ENCODE measurements at places on chromosomes 6 and 20.

- DNase-seq = no peak
These were observed 140.3 kb downstream of the ANKRD60 start for GRCh38 chr20:58088105-58088504.

DNA sequence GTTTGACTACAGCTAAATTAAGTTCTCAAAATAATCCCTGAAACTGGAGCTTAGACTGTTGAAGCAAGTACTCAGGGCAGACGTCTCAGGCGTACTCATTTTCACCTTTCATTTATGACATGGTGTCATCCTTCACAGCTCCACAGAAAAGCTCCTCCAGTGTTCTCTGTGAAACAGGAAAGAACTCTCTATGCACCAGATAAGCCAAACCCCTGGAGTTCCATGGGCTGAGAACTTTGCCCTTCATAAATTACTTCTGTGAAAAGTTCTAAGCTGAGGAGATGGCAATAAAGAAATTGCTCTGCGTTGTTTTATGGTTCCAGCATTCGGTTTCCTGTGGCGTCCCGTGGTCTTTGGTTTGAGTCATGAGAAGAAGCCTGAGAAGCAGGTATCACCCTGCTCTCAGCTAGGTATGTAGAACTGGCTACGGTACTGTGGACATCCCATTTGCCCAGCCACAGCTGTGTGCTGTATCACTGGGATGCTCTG is 20.2 kb upstream of the RREB1 start:
- no peak for DNase-seq

DNA sequence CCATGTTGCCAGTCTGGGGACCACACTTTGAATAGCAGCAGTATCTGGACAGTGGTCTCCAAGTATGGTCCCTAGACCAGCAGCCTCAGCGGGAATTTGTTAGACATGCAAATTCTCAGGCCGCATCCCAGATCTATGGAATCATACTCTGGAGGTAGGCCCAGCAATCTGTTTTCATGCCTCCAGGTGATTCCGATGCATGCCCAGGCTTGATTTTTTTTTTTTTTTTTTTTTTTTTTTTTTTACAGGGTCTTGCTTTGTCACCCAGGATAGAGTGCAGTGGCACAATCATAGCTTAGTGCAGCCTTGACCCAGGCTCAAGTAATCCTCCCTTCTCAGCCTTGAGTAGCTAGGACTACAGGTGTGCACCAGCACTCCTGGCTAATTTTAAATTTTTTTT is 682 bp upstream of the SLA2 start:
- DNase-seq = peak; percentile 60

DNA sequence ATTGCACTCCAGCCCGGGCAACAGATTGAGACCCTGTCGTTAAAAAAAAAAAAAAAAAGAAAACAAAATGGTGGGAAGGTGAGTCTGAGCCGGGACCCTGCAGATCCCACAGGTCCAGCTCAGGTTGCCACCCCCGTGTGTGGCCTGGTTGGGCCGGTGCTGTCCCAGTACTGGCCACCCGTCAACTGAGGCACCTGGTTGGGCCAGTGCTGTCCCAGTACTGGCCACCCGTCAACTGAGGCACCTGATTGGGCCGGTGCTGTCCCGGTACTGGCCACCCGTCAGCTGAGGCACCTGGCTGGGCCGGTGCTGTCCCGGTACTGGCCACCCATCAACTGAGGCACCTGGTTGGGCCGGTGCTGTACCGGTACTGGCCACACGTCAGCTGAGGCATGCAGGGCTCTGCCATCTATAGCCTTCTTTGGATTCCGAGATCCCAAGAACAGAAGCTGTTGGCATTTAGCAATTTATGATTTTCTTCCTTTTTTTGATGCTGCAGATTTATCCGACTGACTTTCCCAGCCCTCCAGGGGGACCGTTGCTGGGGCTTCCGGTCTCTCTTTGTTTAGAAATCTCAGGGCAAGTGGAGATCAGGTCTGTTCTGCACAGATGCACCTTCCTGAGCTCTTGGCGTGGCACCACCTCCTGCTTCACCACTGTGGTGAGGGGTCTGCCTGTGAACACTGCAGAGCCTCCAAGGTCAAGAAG is 113.8 kb downstream of the SYCP2 start:
- no peak for DNase-seq

DNA sequence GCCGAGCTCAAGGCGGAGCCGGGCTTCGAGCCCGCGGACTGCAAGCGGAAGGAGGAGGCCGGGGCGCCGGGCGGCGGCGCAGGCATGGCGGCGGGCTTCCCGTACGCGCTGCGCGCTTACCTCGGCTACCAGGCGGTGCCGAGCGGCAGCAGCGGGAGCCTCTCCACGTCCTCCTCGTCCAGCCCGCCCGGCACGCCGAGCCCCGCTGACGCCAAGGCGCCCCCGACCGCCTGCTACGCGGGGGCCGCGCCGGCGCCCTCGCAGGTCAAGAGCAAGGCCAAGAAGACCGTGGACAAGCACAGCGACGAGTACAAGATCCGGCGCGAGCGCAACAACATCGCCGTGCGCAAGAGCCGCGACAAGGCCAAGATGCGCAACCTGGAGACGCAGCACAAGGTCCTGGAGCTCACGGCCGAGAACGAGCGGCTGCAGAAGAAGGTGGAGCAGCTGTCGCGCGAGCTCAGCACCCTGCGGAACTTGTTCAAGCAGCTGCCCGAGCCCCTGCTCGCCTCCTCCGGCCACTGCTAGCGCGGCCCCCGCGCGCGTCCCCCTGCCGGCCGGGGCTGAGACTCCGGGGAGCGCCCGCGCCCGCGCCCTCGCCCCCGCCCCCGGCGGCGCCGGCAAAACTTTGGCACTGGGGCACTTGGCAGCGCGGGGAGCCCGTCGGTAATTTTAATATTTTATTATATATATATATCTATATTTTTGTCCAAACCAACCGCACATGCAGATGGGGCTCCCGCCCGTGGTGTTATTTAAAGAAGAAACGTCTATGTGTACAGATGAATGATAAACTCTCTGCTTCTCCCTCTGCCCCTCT is 1.1 kb downstream of the CEBPB start:
- peak; percentile 79 for DNase-seq

DNA sequence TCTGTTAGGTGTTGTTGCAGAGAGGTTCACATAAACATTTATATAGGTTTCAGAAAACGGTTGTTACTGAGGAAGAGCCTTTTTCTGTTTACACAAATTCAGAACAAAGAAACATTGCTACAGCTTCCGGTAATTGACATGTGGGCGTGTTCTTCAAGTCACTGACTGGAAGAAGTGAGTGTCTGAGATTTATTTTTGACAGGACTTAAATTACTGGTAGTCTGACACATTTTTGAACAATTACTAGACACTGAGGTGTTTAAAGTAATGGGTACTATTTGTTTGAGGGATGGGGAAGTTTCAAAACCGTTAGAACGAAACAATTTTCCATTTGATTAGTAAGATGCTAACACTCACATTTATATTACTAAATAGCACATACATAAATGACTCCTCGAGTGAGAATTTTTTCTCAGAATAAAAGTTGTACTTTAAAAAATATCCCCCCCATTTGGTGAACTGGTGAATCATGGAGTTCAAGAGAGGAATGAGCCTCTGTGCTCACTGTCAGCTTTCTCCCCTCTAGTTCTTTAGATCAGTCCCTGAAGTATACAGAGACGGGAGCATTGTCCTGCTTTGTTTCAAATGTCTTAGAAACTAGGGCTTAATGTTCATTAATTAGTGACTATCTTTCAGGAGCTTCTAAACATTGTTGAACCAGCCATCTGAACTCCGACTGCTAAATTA is 98.7 kb downstream of the TSHZ2 start:
- no peak for DNase-seq

DNA sequence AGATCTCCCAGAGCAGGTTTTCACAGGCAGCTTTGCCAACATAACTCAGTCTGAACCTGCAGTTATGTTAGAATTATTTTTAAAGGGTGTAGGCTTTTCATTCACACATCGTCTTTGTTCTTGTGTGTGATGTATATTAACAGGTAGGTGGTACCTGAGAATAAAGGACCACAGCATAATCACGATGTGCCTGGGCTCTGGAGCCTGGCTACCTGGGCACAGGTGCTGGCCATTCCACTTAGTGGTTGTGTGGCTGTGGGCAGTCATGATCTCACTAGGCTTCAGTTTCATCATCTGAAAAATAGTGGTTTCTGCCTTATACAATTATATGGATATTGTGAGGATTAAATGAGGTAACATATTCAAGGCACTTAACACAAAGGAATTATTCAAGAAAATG is 6.4 kb downstream of the CD109 start:
- no peak for DNase-seq

GRCh38 chr20:1813674-1814635 is 81.3 kb upstream of the SIRPA start:
- no peak for DNase-seq

DNA sequence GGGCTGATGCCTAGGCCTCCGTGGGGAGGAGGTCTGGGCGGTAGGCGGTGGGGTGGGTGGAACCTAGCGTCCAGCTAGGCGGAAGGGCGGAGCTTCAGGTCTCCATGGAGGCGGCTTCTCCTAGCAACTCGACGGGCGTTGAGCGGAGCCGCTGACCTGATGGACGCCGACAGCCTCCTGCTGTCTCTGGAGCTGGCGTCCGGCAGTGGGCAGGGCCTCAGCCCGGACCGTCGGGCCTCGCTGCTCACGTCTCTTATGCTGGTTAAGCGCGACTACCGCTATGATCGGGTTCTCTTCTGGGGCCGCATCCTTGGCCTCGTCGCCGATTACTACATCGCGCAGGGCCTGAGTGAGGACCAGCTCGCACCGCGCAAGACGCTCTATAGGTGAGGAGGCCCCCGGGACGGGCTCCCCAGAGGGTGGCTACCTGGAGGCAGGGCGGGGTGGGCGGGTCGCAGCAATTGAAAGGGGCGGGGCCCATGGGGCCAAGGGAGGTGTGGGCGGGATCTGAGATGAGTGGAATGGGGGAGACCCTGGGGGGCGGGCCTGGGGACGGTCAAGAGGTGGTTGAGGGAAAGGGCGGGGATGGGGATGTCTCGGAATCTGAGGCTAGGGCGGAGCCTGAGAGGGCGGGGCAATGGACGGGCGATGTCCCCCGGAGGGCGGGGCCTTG is at the start of gene RSPH9:
Gene RSPH9, plus strand, starts transcription at position 97 of the 673 bp plus-strand sequence. Its CDS starts 63 bp downstream, at position 160.
- DNase-seq = peak; percentile 55

DNA sequence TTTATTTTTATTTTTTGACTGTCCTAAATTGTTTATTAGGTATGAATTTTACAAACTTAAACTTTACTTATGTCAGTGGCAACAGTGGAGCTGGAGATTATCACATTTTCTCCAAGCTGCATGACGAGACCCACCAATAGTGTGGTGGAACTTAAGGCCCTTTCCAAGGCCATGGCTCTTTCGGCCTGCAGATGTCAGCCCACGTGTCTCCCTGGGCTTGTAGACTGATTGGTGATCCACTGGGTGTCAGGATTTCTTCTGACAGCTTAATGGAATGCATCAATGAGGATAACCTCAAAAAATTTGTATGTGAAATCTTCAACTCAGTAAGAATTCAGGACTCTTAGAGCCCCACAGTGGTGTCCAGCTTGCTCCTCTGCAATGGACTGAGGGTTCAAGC is 32.3 kb upstream of the OVOL2 start:
- DNase-seq = no peak

DNA sequence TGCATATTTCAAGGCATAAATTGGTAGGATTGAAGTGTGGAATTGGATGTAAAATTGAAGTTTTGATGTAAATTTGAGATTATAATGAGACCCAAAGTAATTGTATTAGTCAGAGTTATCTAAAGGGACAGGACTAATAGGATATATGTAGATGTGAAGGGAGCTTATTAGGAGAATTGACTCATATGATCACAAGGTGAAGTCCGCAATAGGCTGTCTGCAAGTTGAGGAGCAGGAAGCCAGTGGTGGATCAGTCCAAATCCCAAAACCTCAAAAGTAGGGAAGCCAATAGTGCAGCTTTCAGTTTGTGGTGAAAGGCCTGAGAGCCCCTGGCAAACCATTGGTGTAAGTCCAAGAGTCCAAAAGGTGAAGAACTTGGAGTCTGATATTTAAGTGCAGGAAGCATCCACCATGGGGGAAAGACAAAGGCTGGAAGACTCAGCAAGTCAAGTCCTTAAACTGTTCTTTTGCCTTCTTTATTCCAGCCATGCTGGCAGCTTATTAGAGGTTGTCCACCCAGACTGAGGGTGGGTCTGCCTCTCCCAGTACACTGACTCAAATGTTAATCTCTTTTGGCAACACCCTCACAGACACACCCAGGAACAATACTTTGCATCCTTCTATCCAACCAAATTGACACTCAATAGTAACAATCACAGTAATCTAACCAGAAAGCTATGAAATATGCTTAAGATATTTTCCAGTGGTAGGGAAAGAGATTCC is 442.6 kb upstream of the PTCHD4 start:
- DNase-seq = no peak

GRCh38 chr6:119322715-119323350 is 26.7 kb downstream of the MAN1A1 start:
- no peak for DNase-seq

Measured in NCI-H526 treated with DMSO at 0.1 percent for 48 hours (cell line).